SK-N-SH (cell line): ENCODE measurements at places on chromosomes 4 and X. TPM values are rescaled to one million over a fixed set of nuclear protein-coding genes. Genes with fewer than 3 reads are reported as not detected.
A peak's percentile ranks its signal among the peaks of the same experiment; 100 is the strongest.

DNA sequence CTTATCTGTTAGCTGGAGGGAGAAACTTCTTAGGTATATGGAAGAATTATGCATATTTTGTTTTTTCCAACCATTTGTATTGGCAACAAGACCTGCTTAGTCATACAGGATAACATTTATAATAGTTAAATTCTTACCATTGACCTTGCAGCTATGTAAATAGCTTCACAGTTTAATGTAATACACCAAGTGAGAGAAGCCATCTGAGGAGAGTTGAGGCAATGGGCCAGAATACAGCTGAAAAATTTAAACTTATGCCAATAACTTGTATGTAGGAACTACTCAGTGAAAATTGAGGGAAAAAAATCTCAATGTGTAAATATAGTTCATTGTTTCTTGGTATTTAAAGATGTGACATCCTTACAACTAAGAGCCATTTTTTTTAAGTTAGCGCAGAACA is 273.5 kb downstream of the DACH2 start:
- DNase-seq, result no peak

GRCh38 chr4:122329876-122330565 is 48.8 kb upstream of the ADAD1 start:
- DNase-seq, result no peak

GRCh38 chr4:172871381-172871780 is 297.2 kb upstream of the GALNT7 start:
- DNase-seq, result no peak

DNA sequence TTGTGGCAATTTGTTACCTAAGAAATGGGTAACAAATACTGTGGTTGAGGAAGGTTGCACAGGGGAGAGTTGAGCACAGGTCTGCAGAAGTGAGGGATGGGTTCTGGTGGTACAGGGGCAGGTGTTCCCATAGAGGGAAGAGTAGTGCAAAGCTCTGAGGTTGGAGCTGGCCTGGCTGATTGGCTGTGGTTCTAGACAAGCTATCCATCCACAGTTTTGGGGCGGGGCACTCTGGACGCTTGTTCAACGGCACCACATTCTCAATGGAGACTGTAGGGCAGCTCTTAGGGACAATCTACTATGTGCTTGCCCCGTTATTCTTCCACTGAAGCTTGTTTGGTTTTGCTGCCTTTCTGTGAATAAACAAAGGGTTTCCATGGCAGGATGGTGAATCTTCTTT is 35.4 kb downstream of the NAT8L start:
- DNase-seq, result no peak

GRCh38 chr4:15556511-15557092 is 86.9 kb downstream of the CC2D2A start:
- DNase-seq, result no peak

DNA sequence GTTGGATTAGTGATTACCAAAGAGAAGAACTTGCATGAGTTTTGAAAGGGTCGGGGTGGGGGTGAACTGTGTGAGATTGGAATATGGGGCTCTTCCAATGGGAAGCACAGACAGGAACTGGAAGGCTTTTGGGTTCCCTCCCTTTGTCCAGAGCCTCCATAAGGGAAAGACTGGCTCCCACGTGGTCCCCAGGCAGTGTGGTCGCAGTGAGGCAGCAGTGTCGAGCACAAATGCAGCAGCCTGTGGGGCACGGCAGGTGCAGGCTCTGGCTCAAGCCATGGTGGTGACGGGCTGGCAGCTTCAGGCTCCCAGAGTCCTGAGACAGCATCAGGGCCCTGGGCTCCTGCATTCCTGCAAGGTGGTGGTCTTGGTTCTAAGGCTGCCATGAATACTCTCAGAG is 45.5 kb downstream of the VCX2 start:
- DNase-seq, result no peak

AMER1 gene
- polyA plus RNA-seq, result 0.67 and 0.76 TPM in 2 replicates

AMBN gene
- not detected in 2 replicates for polyA plus RNA-seq

SSX2B gene
- polyA plus RNA-seq, result 0.16 and 0.71 TPM in 2 replicates

DNA sequence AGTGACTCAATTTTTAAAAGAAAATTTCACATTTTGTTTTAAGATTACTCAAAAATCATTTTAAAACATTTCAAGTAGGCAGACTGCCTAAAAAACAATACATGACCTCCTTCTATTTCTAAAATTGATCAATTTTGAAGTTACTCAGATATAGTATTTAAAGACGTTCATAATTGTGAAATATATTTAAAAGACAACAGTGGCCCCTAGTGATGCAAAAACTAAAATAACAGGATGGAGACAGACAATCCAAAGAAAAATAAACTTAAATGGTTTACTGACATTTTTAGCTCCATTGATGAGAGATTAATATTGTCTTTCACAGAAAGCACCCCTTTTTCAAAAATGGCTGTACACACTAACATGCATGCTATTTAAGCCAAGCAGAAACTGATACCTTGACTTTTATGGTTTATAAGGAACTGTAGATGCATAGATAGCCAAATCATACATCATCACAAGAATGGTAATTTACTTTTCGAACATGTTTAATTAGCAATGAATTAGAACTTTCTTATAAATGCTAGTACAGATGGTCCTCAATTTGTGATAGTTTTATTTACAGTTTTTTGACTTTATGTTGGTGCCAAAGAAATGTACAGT is 69.8 kb upstream of the FAT4 start:
- DNase-seq, result no peak

GRCh38 chr4:77187322-77187721 is 30.3 kb downstream of the CCNG2 start:
- DNase-seq, result no peak

GRCh38 chrX:123959281-123960063 is 2.0 kb upstream of the STAG2 start:
- peak; percentile 36 for DNase-seq

- no peak for DNase-seq
These were observed 209.5 kb upstream of the PPP3CA start for GRCh38 chr4:101556842-101557241.

DNA sequence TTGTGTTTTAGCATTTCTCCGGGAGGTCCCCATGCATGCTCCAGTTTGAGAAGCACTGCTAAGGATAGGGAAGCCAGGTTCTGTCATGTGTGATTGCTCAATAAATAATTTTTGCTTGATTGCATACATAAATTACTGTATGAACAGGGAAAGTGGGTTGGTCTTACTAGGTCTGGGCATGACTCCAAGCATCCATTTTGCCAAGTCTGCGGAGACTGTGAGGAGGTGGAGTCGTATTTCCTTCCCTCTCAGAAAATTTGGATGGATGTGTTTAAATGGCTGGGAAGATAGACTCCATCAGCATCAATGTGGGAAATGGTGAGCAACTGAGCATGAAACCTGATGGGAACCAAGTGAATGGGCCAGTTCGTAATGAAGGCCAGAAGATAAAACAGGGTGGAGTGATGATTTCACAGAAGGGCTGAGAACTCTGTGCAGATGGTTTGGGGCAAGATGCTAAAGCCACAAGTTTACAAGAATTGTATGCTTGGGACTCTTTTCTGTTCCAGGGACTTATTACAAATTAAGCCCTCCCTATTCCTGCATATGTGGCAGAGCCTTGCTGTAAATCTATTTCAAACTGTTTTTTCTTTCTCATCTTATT is 84.1 kb downstream of the NHS start:
- DNase-seq, result no peak

- no peak for DNase-seq
These were observed 935.7 kb downstream of the RAPGEF2 start for GRCh38 chr4:160038615-160039014.

- no peak for DNase-seq
These were observed 48.4 kb downstream of the PRKG2 start for GRCh38 chr4:81166458-81167160.

GRCh38 chrX:46130247-46130646 is 415.0 kb downstream of the ZNF674 start:
- DNase-seq, result no peak

GRCh38 chr4:137576446-137576845 is 44.2 kb upstream of the PCDH18 start:
- no peak for DNase-seq

- DNase-seq, result no peak
These were observed 22.5 kb upstream of the CENPU start for GRCh38 chr4:184756399-184756798.

DNA sequence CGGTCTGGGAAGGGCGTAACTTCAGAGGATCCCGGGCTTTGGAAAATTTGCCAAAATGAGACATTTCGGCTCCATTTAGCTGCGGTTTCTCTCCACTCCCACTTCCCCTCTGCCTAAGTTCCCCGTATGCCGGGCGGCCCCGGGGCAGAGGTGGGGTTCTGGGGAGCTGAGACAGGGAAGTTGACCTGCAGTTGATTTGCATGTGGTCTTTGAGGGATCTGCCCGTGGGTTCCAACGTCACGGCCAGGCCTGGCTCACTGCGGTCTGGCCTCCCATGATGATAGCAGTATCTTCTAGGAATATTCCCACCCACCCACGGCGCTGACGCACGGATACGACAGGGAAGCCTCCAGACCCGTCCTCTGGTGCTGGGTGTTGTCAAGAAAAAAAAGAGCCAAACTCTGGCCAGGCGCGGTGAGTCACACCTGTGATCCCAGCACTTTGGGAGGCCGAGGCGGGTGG is 27.3 kb upstream of the CRLF2 start:
- DNase-seq, result no peak

GRCh38 chrX:97330151-97330550 is 446.4 kb downstream of the RPA4 start:
- no peak for DNase-seq

DUSP21 gene
- not detected in 2 replicates for polyA plus RNA-seq

GRCh38 chr4:43133566-43133965 is 241.1 kb downstream of the GRXCR1 start:
- DNase-seq, result no peak

DNA sequence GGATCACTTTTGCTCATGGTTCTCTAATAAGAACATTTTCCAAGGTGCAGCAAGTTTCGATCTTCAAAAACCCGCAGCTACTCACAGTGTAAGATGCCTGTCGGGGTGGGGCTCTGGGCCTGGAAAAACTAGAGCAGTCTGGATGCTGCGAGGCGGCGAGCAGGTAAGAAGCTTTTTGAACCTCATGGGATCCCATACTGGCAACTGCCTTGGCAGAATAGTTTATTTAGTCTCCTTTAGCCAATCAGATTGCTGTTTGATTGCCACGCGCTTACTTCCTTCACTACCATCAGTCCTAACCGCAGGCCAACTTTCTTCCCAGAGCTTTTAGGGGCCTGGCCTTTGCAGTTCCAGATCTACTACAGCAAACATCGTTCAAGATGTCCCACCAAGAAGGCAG is 61.3 kb upstream of the MAGEB10 start:
- DNase-seq, result no peak

- DNase-seq, result no peak
These were observed 5.9 kb upstream of the SLC7A11 start for GRCh38 chr4:138248058-138248457.

DNA sequence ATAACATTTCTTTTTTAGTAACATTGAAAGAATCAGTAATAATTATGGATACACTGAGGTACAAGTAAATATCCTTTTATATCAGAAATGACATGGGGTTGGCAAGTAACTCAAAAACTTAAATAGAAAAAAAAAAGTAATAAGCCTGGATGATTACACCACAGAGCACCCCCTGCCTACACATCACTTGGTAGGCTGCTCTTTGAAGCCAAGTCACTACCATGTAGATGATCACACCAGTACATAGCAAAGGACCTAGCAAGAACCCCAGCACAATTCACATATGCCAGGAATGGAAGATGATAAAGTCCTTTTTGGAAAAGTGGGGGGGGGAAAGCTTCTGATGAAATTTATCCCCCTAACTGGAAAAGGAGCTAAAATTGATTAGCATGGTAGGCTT is 56.9 kb downstream of the METTL14 start:
- DNase-seq, result no peak

DNA sequence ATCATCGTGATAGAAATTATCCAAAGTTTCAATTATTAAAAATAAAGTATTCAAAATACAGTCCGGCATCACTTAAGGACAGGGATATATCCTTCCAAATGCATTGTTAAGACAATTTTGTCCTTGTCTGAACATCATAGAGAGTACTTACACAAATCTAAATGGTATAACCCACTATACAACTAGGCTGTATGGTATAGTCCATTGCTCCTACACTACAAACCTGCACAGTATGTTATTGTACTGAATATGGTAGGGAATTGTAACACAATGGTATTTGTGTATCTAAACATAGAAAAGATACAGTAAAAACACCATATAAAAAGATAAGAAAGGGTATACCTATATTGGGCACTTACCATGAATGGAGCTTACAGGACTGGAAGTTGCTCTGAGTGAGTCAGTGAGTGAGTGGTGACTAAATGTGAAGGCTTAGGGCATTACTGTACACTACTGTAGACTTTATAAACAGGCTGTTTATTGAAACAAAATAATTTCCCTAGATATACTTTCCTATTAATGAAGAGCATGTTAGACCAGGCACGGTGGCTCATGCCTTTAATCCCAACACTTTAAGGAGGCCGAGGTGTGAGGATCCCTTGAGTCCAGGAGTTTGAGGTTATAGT is 44.8 kb upstream of the PTPN13 start:
- DNase-seq, result no peak

DNA sequence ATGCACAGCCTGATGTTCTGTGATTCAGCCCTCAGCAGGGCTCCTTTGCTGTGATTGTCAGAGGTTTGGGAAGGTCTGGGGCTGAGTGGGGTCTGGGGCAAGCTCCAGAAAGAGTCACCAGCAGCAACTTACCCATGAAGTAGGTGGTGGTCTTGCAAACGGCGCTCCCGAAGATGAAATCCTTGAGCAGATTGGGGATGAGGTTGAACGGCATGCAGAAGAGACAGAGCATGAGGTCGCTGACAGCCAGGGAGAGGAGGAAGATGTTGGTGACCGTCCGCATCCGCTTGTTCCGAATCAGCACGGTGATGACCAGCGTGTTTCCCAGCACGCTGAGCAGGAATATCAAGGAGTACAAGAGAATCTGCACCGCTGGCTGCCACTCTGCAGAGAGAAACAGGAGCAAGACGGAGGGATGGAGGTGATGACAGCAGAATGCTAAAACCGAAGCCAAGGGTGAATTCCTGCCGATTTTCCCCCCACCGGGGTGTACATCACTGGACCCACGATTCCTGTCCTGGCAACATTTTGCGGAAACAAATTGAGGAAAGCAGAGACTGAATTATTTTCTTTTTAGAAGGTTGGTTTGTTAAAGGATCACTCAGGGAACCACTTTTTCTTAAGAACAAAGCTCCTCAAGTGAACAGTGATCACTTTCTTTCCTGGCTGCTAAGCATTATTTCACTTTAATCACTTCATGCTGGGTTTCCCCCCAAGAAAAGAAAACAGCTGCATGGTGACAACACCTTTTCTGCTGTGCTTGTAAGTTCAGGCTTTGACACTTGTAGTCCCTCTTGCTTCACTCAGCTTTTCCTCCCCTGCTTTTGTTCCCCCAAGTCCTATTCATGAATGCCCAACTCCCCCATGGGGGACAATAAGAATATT is 941 bp downstream of the CCKAR start:
- DNase-seq, result no peak

GRCh38 chr4:66911880-66912279 is 633.4 kb downstream of the CENPC start:
- DNase-seq, result no peak

DNA sequence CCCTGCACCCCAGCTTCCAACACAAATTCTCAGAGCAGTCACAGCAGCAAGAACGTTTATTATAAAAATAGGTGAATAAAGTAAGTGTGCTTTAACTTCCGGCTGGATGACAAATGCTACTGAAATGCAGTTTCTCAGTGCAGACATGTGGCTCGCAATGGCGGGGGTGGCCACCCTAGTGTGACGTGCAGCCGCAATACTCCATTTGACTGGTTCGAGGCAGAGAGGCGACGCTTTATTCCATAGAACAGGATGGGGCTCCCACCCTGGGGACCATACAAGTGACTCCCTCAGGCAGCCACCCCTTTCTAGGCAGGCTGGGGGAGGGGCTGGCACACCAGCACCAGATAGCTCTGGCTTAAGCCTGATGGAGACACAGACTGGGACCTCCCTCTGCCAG is 14.5 kb downstream of the TNIP2 start:
- DNase-seq, result no peak
